NCI-H526 treated with DMSO at 0.1 percent for 48 hours (cell line): ENCODE measurements at places on chromosomes 11 and 22.
A peak's percentile ranks its signal among the peaks of the same experiment; 100 is the strongest.

GRCh38 chr22:39545386-39546365 lies 13.1 kb upstream of the RPS19BP1 start:
- no peak for DNase-seq

DNA sequence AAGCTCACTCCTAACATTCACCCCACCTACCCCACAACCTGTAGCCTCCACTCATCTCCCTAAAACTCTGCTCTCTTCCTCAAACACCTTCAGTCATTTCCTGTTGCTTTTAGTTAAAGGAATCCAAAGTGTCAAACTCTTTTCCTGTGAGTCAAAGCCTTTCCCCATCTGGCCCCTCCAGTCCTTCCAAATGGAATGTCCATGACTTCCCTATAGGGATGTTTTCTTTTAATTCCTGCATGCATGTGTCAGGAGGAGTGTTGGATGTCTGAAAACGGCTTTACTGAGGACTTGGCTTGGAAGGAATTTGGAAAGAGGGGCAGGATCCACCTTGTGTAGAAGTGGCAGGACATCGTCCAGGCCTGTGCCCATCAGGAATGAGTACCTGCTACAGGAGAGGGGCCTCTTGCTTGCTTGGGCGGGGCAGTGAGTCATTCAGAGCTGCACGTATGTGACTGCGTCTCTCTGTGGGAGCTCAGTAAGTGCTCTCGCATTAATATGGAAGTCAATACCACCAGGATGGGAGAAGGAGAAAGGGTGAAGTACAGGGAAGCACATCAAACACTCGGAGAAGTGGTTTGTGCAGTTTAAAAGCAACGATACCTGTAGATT lies 491.9 kb downstream of the OPCML start:
- no peak for DNase-seq

DNA sequence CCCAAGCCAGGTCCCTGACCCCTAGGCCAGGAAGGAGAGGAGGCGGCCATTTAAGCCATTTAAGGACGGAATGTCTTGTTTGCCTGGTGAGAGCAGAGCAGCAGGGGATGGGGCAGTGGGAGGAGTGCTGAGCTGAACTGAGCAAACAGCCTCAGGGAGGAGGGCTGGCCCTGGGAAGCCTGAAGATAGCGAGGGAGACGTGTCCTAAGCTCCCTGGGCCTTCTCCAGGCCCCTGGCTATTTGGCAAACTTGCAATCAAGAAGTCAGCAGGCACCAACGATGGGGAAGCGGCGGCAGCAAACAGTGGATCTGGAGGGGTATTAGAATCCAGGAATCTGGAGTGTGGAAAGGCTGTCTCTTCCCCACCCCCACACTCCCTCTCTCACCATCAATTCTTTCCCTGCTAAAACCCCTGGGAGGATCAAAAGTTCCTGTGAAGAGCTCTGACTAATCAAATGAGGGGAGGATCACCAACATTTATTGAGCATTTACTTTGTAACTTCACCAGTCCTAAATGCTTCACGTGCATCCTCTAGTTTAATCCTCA lies 8.8 kb downstream of the BCL9L start:
- peak; percentile 57 for DNase-seq

DNA sequence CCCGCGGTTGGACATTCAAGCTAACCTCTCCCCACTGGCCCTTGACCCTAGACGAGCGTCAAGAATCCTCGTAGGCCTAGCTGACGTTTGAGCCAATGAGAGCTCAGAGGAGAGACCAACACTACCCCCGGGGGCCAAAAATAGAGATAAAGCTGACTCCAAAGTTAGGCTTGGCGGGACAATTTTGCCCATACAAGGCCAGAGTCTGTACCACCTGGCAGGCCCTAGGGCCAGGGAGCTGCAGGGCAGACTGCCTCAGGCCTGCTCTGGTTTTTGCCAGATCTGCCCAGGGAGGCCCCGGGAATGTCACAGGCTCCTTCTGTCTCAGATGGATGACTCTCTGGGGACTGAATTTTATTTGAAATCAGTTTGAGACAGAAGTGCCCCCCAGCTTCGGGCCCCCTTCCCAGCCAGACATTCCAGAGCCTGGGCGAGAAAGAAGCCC lies 40.8 kb upstream of the ACCSL start:
- no peak for DNase-seq

DNA sequence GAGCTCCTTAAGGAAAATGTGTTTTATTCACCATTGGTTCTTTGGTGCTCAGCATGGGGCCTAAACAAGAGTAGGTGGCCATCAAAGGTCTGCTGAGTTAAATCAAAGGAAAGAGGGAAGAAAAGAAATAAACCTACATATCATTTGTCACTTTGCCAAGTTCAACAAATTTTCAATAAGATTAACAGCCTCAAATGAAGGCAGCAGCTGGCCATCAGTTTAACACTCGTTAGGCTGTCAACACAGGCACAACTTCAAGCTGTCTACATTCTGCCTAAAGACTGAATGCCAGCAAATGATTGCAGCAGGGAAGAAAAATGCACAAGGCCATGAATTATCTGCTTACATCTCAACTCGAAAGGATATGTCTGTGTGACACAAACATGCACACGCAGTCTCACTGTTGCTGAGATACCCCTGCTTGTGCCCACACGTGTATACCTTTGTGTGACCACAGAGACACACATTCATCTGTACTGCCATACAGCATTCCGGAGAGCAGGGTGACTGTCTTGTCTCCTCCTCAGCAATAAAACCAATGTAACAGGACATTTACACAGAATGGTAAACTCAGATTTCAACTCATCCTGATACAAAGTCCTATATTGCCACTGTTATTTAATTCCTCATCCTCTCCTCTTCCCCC lies 40.1 kb downstream of the TRIM66 start:
- no peak for DNase-seq

DNA sequence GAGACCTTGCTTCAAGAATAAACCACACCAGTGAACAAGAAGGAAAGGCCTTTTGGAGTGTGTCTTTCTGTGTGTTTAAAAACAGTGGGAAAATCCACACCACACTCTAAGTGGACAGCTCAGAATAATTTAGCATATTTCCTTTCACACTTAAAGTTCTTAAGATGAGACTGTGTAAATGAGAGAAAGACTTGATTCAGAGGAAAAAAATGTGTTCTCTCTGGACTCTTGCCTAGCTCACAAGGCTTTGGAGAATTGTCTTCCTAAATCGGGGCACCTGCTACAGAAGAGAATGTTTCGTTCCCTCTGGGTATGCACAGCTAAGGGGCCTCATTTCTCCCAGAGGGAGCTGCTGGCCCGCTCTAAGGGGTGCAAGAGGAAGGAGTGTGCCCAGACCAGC lies 28.4 kb upstream of the CRTAM start:
- DNase-seq, result no peak

GRCh38 chr11:34755671-34756070 lies 134.8 kb downstream of the EHF start:
- DNase-seq, result no peak
